NCI-H460 (cell line): ENCODE measurements at places on chromosomes 13 and 19. TPM values are rescaled to one million over a fixed set of nuclear protein-coding genes. Genes with fewer than 3 reads are reported as not detected.

The CLEC17A gene
- not detected in 2 replicates for total RNA-seq

DNA sequence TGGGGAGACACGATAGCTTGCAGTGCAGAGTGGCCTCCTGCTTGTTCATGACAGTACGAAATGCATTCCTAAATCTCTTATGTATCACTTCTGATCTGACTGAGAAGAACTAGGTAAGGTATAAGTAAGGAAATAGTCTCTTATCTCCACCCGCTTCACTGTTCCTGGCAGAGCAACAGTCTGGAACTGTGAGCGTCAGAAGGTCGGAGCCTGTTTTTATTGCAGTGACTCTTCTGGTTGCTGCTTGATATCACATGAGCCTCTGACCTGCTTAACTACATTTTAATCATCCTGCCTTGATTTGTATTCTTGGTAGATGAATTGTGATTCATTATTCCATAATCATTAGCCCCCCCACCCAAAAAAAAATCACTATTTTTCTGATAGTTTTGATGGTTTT, 69.0 kb downstream of the COL4A2 start:
- no peak for DNase-seq

The IL17D gene
- 0.63 and 0.92 TPM in 2 replicates for total RNA-seq

The ATP11A gene
- total RNA-seq: 5.9 and 6.5 TPM in 2 replicates

- DNase-seq: no peak
These were observed 9.9 kb downstream of the RFX2 start for GRCh38 chr19:6100284-6100915.
